ENCODE measurements at places on chromosomes 3 and 15.

GRCh38 chr3:45498532-45498931 is 96.0 kb upstream of the LIMD1 start:
- no peak for DNase-seq

- peak; percentile 81 for DNase-seq
These were observed at the start of gene SPRED1 for GRCh38 chr15:38252481-38253350. SPRED1 (plus strand) TSS chr15:38252836; CDS start chr15:38253186, 350 bp downstream.

GRCh38 chr3:51706788-51707731 is at the start of gene GRM2:
GRM2 (plus strand) TSS chr3:51707068; CDS start chr3:51708984, 1,916 bp downstream.
- peak; percentile 79 for DNase-seq

DNA sequence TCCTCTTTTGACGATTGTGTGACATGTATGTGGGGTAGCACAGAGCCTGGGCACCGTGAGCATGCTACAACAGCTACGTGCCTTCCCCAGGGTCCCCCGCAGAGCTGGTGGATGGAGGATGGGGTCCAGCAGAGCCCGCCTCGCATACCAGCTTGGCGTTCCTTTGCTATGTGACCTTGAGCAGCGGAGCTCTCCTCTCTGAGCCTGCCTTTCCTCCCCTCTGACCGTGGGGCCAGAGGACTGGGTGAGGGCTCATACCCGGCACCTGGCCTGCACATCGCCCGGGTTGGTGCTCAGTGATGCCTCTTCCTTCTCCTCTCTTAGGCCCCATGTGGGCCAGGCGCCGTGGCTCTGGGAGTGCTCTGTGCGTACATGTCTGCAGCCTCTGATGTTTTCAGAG is 73.4 kb downstream of the FBLN2 start:
- DNase-seq = no peak

- DNase-seq = no peak
These were observed 6.4 kb downstream of the MAP6D1 start for GRCh38 chr3:183818706-183819624.

DNA sequence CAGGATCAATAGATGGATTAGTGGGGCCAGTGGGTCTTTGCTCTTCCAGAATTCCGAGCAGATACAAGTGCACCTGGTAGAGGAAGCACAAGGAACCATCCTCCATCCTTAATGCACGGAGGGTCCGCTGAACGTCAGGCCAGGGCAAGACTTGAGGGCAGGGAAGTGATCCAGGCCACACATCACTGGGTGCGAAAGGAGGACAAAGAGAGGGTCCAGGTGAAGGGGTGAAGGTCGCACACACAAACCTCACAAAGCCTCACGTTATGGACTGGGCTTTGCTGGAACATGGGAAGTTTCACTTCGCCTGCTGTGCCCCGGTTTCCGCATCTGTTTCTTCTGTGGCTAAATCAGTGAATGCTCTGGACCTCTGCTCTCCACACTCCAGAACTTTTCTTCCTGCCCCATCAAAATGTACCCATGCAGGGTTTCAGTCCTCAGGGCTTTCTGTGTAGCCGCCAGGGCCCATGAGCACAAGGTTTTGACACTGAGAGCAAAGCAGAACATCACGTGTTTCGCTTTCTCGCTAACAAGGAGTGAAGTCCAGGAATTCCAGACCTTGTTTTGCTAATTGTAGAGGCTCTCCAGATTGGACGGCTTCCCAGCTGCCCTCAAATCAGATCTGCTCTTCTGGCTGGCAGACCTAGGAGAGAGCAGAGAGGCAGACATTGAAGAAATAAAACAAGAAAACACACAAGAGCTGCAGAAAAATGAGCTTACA is 56.3 kb downstream of the KLF15 start:
- DNase-seq = peak; percentile 40

DNA sequence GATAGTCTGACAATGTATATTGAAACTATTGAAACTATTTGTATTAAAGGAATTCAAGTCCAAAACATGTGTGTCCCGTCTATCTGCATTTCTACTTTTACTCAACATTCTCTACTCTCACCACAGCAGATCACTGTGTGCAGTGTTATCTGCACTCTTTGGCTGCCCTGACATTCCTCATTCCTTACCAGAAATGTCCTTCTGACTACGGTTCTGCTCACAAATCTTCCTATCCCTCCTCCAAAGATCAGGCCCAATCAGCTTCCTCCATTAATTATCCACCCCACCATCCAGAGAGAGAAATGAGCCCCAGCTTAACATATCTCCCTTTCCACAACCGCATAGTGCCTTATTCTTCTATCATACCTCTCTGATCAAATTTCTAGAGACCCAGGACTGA is 94.7 kb downstream of the TBL1XR1 start:
- DNase-seq = no peak

GRCh38 chr3:17820275-17820674 is 77.8 kb upstream of the TBC1D5 start:
- DNase-seq = no peak

DNA sequence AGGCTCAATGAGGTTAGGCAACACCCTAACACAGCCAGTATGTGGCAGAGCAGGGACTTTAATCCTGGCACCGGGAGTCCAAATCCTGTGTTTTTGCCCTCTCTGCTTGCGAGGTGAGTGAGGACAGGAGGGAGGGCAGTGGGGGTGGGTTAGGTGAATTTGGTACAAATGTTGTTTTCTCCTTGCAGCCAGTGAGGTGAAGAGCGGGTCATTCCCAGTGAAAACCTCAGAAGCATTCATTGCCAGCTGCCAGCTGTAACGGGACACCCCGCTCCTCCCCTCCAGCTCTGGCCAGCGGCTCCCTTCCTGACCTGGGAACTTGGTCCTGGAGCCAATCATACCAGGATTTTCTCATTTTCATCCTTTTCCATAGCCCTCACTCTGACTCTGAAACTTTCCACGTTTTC is 45.7 kb upstream of the RAB6B start:
- DNase-seq = no peak

- DNase-seq = no peak
These were observed 7.2 kb upstream of the EOMES start for GRCh38 chr3:27729325-27729724.

DNA sequence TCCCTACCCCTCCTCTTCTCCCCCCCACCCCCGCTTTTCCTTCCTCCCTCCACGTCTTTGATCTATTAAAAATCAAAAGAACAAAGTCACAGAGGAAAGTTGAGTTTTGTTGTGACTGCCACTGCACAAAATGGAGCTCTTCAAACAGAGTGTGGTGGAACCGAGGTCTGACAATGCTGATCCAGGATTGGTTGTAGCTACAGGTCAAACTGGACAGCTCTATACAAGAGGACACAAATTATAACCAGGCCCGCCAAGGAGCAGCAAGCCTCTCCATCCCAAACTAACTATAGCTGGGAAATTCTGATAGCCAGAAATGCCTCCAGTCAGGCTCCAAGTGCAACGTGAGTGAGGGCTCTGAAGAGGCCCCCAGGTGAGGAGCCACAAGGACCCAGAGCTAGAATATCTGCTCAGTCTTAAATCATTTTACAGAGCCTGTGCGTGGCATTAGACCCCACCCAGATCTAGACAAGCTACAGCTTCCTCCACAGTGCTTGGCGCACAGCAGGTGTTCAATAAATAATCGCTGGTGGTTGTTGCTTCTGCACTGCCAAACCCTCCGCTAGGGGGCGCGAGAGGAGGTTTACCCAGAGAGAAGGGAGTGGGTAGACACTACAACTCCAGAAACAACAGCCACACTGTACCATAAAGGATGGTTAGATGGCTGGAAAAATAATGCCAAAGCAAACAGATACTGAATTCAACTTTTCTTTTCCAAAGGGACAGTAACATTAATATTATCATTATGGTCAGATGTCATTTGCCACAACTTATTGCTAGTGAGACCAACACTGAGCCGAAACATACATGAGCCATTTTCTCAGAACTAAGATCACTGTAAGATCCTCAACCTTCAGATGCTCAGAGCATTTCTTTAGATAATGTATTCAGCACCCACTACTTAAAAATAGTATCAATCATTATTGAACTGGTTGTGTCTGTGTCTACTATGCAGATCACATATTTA is 44.6 kb downstream of the ZIC4 start:
- DNase-seq = peak; percentile 26

DNA sequence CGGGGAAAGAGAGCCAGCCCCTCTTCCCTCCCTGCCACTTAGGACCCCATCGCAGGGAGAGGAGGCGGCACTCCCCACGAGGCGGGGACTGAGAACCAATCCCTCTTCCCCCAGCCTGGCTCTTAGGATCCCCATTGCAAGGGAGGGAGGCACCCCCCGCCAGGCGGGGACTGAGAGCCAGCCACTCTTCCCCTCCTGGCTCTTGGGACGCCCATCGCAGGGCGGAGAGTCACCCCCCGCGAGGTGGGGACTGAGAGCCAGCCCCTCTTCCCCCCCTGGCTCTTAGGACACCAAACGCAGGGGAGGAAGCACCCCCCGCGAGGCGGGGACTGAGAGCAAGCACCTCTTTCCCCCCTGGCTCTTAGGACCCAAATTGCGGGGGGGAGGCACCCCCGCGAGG is 34.2 kb upstream of the SSUH2 start:
- DNase-seq = no peak

DNA sequence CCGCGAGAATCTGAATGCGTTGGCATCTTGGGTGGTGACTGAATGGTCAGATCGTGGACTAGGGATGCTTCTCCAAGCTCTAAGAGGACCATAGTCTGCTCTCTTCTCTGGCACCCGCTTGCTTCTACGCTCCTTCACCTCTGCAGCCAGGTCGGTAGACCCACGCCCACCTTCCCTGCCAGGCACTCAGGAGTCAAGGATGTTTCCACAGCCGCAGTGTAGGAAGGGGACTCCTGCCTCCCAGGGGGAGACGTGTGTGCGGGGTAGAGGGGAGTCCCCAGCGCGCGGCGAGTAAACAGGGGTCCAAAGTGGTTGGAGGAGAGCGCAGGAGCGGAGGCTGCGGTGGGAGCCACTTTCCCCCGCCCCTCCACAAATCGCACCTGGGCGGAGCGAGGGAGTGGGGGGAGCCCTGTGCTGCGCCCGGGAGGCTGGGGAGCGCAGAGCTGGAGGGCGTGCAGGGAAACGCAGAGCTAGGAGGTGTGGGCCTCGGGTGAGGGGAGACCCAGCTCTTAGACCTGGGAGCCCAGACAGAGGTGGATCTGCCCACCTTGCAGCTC is 1.7 kb downstream of the LRRC3B start:
- DNase-seq = no peak

DNA sequence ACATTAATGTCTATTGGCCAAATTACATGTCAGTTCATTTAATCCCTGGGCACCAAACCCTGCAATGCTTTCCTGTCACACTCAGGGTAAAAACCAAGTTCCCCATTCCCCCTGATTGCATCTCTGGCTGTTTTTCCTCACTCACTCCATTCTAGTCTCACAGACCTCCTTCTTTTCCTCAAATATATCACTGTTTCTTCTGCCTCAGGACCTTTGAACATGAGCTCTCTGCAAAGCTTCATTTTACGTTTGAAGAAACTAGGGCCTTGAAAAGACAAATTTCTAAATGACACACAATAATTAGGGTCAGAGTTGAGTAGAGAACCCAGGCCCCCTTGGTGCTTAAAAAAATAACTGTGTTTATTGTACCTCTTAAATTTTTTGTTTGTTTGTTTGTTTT is 230.6 kb downstream of the THRB start:
- DNase-seq = no peak

DNA sequence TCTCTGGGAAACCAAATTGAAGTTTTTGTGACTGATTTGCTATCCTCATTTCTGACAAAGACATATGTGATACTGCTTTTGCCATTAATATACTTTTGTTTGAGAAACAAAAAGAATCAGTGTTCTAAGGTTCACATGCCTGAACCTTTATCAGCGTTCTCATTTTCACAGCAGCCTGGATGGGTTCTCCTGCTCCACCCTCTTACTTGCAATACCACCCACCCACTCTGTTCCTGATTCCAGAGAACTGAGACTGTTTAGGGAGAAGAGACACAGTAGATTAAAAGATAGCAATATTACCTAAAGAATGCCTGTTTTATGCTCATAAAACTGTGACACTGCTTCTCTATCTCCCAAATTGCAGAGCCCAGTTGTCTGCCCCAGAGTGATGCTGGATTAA is 25.8 kb upstream of the ARL6 start:
- DNase-seq = no peak

GRCh38 chr3:156161172-156161571 is 40.8 kb downstream of the KCNAB1 start:
- DNase-seq = no peak

- no peak for DNase-seq
These were observed 149.0 kb downstream of the CBLB start for GRCh38 chr3:105719791-105720190.

DNA sequence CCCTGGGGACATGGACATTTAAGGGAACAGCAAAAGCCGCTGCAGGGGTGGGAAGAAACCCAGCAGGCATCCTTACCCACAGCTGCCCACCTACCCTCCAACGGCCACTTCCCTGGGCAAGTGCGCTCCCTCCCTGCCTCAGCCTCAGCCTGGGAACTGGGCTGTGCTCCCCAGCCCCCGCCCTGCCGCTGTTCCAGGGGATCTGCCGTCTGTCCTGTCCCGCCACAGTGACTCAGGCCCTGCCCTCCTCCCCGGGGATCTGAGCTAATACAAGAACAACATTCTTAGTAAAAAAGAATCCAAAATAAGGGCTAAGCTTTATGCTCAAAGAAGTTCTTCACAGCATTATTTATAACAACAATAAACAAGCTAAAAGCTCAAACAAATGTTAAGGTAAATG is 7.4 kb upstream of the IQSEC1 start:
- peak; percentile 77 for DNase-seq

GRCh38 chr3:122415762-122416654 is at the start of gene WDR5B:
WDR5B (minus strand) TSS chr3:122416062; CDS start chr3:122415528, 534 bp downstream.
- DNase-seq = peak; percentile 98

GRCh38 chr3:71723452-71724170 is 1.6 kb downstream of the EIF4E3 start:
- DNase-seq = no peak

All from heart right ventricle (tissue), 16 donors.